HEK293T (cell line): ENCODE measurements at places on chromosomes 3 and 15.

DNA sequence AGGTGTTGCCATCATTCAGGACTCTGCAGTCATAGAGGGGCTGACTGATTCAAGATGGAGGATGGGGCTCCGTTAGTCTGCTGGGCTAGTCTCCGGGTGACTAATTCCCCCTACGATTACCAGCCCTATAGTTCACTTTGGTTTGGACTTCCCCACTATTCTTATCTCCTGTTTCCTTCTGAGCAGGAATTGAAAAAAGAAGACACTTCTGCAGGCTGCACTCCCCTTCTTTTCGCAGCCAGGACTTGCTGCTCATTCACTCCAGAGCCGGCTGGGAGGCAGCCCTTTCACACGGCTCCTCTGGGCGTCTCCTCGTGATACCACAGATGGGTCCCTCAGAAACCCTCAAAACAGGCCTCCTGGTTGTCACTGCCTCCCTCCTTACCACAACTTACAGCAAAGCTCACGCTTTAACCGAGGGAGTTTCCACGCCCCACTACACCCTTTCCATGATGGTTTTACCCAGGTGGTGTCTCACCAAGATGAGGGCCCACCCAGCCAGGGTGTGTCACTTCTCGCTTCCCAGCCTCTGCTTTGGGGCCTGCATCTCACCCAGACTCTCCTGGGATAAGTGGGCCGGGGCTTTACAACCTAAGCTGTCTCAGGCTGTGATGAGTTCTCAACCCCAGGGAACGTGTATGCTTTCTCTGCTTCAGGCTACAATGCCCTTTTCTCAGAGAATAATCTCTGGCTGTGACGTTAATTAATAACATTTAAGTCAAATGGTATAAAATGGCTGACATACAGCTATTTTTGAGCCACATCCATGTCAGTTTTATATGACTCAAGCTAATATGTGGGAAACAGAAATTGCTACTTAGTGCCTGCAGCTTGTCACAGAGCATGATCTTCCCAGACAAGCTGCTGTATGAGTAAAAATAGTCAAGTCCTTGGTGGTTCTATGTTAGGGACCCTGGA, 11.9 kb downstream of the CX3CR1 start:
- no peak for DNase-seq

DNA sequence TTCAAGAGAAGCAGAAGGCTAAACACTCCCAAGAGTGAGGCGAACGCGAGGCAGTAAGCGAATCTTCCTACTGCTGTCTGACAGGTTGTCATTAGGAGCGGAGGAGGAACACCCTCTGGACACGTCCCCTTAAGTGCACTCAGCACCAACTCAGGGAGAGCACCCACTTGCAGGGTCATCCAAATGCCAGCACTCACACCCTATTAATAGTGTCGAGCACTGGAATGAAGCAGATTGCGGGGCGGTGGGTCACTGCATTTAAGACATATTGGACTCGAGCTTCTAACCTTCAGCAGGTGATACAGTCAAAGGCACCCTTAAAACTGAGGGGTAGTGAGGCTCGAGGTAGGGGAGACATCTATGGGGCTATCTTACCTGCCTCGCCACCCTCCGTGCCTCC, 28.7 kb downstream of the SH3BP5 start:
- no peak for DNase-seq

- no peak for DNase-seq
Measured at GRCh38 chr3:46221391-46221790, 13.3 kb upstream of the CCR1 start.

GRCh38 chr3:81544385-81544784, 217.1 kb downstream of the GBE1 start:
- no peak for DNase-seq

DNA sequence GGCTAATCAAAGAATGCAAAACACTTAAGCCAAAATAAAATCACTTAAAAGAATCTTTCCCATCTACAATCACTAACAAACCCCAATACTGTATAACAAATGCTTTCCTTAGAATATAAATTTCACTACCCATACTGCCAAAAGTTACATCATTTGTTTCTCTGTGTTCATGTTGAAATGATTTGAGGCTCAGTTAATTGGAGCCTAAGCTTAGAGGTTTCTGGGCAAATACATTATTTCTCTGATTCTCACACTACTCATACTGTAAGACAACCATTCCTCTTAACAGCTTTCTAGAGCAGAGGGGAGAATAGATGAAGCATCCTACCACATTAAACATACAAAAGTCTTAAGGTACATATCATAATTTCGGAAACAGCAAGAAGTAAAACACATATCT, 2.1 kb downstream of the RIOX2 start:
- no peak for DNase-seq

GRCh38 chr3:127065561-127066290, 82.8 kb downstream of the PLXNA1 start:
- DNase-seq, result no peak
